Activated CD4-positive, alpha-beta memory T cell treated with anti-CD3 and anti-CD28 coated beads for 36 hours (primary cell): ENCODE measurements at places on chromosomes 1 and 21. TPM values are rescaled to one million over a fixed set of nuclear protein-coding genes. Genes with fewer than 3 reads are reported as not detected.

DNA sequence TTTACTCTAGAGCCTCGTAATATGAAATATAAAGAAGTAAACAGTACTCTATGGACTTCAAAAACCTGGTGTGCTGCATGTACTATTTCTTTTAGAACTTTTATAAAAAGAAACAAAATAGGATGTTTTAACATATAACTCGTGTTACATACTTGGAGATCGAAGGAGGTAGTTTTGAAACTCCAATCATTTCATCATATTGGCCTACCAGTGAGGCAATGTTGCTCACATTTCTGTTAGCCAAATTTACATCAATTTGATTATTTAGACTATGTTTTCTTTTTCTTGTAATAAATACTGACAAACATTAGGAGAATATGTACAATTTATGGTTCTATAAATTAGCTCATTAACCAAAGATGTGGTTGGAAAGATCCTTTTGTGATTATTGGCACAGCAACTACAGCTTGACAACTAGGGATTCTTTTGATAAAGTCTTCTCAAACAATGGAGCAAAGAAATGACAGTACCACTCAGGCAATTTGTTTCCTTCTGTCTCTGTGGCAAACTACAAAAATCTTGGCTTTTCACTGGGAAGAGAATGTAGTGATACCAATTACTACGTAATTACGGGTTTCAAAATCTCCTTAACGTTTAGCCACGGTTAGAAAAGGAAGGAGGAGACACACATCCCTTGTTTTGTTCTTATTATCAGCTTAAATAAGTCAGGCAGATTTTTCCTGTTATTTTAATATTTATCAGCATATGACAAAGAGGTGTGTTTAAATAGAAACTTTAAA, 266.6 kb upstream of the SGIP1 start:
- no peak for DNase-seq

The TACSTD2 gene
- not detected for total RNA-seq

GRCh38 chr1:30990591-30990990, 74.9 kb downstream of the PUM1 start:
- no peak for DNase-seq

GRCh38 chr1:44239961-44240371, 26.7 kb downstream of the DMAP1 start:
- no peak for DNase-seq

DNA sequence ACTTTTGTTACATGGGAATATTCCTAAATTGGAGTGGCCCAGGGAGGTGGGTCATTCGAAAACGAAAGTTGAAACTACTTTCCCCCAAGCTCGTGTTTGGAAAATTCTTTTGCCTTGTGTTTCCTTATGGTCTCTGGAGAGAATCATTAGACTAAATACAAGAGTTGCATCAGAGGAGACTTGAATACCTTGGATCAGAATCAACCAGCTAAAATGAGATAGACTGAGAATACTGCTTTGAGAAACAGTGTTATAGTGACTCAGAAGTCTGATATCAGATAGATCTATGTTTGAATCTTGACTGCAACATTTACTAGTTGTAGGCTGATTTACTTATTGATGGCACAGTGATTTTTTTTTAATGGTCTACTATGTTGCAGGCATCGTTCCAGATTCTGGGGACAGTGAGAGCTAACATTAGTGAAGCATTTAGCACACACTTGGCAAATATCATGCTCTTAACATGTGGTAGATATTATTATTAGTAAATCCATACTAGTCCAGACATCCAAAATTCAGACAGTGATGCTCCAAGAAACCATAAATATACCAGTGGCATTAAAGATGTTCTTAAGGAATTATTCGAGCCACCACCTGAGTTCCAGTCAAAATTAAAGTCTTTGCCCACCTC, 12.9 kb upstream of the ACTN2 start:
- DNase-seq, result no peak

The NBPF15 gene
- total RNA-seq, result 56.3 TPM

GRCh38 chr1:121443001-121443540, 258.3 kb downstream of the SRGAP2C start:
- no peak for DNase-seq

- DNase-seq, result no peak
Observed at GRCh38 chr1:89081005-89081404, 16.0 kb upstream of the GBP1 start.

DNA sequence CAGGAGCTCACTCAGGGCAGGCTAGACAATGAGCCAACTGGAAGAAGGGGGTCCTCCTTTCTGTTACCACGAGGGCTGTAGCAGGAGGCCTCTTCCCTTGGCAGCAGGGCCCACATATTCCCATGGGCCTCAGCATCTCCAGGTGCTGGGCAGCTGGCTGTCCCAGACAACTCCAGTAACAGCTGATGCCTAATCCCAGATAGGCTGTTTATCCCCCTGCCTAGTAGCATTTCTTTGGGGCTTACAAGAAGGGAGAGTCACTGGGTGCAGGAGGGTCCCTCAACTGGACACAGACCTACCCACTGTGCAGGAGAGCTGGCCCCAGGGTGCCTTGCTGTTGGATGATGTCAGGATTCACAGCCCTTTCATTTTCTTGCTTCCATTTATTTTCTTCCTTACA, 278.2 kb downstream of the DSCAM start:
- no peak for DNase-seq

The RAD54L gene
- 65.0 TPM for total RNA-seq

The ZMYND12 gene
- total RNA-seq, result 0.97 TPM

DNA sequence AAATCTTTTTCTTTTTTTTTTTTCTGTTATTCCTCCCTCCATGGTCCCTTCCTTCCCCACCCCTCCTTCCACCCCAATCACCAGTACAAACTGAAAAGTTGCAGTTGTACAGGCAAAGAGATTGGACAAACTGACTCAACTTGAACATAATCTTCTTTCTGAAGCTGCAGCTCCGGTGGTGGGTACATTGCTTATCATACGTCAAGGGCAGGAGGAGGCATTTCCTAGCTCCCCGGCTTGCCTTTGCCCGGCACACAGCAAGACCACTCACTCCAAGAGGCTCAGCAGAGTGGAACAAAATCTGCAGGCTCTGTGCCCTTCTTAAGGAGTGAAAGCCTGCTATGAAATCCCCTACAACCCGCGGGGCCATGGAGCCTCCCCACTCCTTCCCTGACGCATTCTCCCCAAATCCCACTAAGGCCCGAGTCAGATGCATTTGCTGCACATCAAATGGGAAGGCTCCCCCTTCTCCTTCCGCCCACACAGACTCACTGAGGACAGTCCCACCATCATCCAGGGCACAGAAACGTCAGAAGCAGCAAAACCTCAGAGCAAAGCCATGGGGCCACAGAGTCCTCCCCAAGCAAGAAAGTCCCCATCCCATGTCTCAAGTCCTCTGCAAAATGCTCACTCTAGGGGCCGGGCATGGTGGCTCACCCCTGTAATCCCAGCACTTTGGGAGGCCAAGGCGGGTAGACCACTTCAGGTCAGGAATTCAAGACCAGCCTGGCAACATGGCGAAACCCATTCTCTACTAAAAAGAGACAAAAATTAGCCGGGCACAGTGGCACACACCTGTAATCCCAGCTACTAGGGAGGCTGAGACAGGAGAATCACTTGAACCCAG, 45.9 kb downstream of the SYF2 start:
- no peak for DNase-seq

The C1orf115 gene
- 0.73 TPM for total RNA-seq

The INAVA gene
- total RNA-seq, result not detected
